Brain microvascular endothelial cell (primary cell): ENCODE measurements at places on chromosomes 1 and 21.

DNA sequence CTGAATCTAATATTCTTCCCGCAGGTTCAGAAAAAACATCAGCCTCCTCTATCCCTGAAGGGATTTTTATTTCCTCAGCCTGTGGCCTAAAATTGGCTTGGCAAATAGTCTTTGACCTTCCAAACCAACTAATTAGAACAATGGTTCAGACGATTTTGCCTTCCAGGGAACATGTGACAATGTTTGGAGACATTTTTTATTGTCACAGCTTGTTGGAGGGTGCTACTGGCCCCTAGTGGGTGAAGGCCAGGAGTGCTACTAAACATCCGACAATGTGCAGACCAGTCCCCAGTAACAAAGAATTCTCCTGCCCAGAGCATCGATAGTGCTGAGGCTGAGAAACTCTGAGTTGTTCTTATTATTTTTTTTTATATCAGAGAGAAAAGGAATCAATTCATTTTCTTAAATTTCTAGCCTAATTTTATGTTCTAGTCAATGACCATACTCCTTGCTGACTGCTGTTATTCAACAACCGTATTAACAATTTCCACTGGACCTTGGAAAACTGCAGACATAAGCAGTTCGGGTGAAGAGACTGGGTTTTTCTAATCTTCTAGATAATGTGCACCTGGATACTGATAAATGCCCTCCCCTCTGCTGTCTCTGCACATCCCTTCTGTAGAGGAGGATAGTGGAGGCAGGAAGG is 280.7 kb downstream of the LMX1A start:
- peak; percentile 16 for DNase-seq

DNA sequence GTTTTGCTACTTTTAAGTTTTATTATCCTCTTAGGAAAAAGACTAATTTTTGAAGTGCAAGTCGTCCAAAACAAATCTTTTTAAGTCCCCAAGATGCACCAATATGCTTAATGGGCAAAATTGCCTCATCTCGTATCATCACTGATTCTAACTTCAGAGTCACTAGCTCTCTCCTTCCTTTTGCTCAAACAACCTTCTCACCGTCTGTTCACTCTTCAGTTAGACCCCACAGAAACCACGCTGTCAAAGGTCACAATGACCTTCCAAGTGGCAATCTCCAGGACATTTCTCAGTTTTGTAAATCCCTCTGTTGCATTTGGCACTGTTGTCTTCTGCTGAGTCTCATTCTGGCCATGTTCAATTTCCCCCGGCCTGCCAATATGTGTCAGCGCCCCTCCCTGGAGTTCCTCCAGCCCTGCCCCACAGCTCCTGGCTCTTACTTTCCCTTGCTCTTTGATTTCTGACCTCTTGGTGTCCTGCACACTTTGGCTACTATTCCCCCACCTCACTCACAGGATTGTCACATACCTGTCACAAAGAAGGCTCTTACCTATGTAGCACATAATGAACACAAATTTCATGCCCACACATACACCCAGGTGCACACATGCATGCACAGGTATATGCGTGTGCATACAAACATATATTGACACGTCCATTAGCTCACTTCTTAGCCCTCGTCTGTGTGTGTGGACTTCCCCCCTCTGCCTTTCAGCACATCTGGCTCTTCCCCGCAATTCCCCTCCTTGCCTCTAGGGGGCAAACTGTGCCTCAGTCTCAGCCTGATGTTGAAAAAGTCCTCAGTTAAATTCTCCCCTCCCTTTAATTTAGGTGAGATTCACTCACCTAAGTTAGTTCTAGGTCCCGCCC is 354.0 kb upstream of the DUSP10 start:
- DNase-seq, result no peak

DNA sequence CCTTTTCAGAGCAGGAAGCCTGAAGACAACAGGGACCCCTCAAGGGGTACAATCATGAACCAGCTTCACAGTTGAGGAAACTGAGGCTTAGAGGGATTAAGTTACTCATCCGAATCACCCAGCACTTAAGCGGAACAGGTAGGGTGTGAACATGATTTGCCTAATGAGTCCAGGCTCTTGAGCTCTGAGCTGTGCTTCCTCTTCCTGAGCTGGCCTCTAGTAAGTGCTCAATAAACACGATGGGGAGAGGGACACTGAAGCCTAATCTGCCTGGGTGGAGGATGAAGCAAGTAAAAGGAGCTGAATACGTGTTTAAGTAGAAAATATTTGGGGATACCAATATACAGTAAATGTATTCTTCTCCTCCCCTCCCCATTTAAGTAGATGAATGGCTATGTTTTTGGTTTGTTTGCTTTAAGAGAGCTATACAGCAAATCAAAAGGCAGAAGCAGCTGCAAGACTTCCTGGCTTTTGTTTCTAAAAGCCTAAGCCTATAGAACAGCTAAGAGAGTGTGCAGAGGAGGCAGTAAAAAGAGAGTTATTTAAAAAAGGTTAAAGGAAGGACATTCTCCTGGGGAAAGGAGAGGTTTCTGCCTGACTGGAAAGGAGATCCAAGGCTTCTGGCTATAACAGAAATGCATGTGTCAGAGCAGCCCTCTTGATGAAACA is 20.5 kb downstream of the STPG1 start:
- no peak for DNase-seq

DNA sequence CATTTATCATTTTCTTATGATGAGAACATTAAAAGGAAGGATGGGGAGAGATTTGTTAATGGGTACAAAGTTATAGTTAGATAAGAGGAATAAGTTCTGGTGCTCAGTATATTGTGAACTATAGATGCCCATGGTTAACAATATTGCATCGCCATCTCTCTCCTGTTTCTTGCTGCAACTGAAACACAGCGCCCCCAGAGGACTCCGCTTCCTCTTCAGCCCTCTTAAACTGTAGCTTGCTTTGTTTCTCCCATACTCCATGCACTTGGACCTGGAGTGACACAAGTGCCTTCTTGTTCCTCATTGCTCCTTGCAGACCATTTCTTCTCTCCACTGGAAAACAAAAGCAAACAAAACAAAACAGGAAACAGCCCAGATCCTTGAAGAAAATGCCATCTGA is 70.1 kb upstream of the NTPCR start:
- peak; percentile 46 for DNase-seq

GRCh38 chr1:216740331-216740730 is 17.1 kb upstream of the ESRRG start:
- no peak for DNase-seq

GRCh38 chr1:207034208-207034607 is 1.7 kb upstream of the C1orf116 start:
- no peak for DNase-seq

GRCh38 chr1:59156526-59157199 is 140.2 kb upstream of the FGGY start:
- DNase-seq, result peak; percentile 75

DNA sequence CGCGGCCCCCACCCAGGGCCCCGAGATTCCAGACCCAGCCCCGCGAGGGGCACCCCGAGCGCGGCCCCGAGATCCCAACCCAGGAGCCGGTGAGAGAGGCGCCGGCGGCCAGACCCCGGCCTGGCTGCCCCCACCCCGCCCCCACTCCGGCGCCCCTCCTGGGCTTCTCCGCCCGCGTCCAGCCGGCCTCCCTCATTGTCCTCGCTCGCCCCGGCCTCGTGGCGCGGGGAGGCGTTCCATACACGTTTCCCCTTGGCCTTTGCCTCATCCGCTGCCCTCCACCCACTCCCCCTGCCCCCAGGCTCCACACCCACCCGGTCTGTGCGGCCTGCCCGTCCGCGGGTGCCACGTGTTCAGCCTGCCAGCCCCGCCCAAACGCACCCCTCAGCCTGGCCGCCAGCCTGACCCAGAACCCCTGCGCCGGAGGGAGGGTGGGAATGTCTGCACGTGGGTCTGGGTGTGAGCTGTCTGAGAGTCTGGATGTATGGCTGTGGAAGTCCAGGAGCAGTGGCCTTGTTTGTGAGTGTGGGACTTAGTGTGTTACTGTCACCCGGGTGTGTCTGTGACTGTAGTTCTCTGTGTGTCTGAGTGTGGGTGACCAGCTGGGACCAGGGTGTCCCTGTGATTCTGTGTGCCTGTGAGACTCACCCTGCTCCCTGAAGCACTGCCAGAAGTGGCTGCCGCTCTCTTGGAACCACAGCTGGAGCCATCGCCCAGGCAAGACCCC is 681 bp downstream of the B4GALT2 start:
- DNase-seq, result peak; percentile 35

DNA sequence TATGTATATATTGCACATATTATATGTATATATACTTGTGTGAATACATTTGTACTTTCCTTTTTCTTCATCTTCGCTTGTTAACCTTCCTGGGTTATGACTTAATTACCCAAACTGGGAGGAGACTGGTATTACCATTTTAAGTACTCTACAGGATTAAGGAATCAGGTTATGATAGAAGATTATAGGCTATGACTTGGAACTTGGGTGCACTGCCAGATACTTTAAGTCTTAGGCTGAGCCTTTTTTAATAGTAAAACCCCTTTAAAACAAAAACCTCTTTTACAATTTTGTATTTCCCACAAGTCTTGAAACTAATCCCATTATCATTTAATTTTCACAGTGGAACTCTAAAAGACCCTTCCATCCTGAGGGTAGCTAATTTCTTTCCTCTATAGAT is 6.0 kb downstream of the BRWD1 start:
- no peak for DNase-seq

GRCh38 chr1:185157599-185158412 is 839 bp downstream of the SWT1 start:
- DNase-seq, result no peak

GRCh38 chr1:41240781-41241353 is 1.2 kb downstream of the SCMH1 start:
- DNase-seq, result no peak

DNA sequence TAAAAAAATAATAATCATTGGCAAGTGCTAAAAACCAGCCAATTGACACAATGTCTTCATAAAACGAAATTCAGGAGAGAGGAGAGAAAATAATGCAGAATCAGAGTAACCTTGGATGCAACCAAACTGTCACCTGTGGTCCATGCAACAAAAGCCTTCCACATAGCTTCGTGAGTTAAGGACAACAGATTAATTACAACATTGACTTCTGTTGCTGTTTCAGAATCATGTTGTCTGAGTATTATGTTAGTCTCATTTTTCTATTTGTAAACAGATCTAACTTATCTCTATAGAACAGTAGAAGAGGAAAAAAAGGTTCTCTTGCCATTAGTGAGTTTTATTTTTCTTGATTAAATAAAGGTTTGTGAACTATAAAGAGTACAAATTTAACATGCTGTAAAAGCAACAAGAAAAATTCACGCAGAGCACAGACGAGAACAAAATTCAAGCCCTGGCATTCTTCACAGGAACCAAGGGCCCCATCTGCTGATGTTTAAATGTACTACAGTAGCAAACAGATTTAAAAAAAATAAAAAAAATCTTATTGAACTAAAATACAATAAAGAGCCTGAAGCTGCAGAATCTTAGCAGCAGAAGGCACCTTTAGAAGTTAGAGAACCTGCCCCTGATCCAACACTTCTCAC is 381.1 kb upstream of the PKN2 start:
- peak; percentile 2 for DNase-seq

- DNase-seq, result peak; percentile 62
Measured at GRCh38 chr21:35476621-35477395, 427.7 kb upstream of the RUNX1 start.

DNA sequence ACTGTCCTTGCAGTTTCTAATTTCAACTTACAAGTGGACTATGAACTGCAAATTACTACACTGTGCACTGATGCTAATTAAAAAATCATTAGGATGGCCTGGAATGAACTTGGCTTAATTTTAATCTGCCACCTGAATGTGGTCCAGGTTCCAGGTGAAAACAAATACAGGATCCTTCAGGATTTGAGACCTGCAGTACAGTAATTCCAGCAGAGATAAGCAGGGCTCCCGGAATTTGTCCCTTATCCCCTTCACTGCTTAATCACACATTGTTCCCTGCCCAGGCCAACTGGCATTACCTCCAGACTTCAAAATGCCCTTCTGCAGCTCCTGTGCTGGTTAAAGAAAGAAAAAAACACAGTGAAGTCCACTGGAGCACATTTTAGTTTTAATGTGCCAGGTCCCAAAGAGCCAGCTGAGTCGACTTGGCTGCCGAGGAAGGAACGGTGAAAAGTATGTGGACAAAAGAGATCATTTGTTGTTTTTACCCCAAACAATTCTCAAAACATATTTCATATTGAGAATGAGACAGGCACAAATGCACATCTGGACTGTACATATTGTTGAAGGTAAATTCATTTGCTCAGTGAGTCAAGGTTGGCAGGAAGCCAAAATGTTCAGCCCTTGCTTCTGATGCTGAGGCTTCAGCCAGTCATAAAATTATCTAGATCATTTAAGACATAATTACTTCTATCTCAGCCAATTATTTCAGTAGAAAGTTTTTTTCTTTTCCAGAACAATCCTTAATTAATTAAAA is 28.3 kb downstream of the DEGS1 start:
- DNase-seq, result peak; percentile 78

DNA sequence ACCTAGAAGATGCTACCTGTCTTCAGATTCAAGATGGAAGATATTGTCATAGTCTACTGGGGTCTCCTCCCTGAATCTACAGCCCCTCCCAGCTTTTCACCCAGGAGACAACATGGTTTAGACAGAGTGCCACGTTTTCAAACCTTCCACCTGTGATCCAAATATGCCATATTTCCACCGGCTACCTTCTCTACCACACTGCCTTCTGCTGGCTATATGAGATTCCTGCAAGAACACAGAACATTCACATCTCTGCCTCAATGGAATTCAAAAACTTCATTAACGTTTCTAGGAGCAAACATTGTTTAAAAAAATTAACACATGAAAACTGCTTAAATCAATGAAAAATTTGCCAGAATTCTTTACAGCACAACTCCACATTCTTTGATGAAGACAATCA is 12.9 kb upstream of the LELP1 start:
- DNase-seq, result no peak

DNA sequence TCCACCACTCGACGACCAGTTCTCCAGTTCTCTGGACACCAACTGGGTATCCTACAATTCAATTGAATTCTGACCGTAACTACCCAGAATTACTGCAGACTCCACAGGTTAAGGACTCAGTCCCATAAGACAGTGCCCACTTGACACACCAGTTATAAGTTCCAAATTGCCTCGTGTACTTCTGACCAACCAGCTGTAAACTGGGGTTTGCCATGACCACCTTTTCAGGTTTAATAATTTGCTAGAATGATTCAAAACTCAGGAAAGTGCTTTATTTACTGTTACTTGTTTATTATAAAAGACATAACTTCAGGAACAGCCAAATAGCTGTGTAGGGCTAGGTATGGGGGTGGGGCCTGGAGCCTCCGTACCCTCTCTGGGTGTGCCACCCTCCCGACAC is 15.3 kb downstream of the NUDC start:
- no peak for DNase-seq

- DNase-seq, result no peak
Measured at GRCh38 chr21:34997294-34997693, 51.8 kb downstream of the RUNX1 start.

GRCh38 chr1:47983691-47984090 is 13.5 kb downstream of the TRABD2B start:
- no peak for DNase-seq

GRCh38 chr1:41344708-41345159 is 16.5 kb upstream of the FOXO6 start:
- no peak for DNase-seq

- no peak for DNase-seq
Measured at GRCh38 chr1:40299366-40300248, 17.5 kb downstream of the COL9A2 start.
